ENCODE measurements at places on chromosomes 11 and 22. TPM values are rescaled to one million over a fixed set of nuclear protein-coding genes. Genes with fewer than 3 reads are reported as not detected.

DNA sequence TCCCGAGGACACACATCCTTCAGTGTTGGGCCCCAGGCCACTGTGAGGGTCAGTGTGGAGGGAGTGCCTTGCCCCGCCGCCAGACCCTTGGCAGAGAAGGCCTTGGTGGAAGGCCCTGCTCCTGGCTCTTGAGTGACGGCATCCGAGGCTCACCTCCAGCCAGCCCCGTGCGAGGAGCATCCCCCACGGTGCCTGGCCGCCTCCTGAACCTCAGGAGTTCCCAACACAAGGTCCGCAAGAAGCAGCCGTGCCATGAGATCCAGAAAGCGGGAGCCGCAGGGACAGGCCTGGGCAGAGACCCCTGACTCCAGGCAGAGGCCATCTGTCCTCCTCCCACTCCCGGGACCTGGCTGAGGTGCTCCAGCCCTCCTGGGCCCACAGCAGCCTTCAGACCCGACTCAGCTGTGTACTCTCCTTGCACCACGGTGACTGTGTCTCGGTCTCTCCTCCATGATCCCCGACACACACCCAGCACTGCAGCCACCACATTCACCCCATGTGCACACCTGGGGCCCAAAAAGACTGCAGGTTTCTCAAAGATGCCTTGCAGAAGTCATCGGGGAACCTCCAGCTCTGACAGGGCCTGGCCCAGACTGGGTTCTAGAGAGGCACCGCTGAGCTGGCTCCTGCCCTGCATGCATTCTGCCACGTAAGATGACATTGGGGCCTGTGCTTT lies 870.2 kb downstream of the BRD1 start:
- peaks cover 4% of the 10 kb centered on the region for H3K27me3 ChIP-seq
- no peaks in the 10 kb centered on the region for H3K4me1 ChIP-seq
- H3K36me3 ChIP-seq: no peaks in the 10 kb centered on the region
- DNase-seq: no peak

The OR10AG1 gene
- total RNA-seq: not detected

GRCh38 chr22:22462813-22463567 lies 45.6 kb downstream of the ZNF280B start:
- H3K4me1 ChIP-seq: no peaks in the 10 kb centered on the region
- H3K36me3 ChIP-seq: no peaks in the 10 kb centered on the region
- no peak for DNase-seq
- H3K27me3 ChIP-seq: peaks cover 8% of the 10 kb centered on the region

The FBLN1 gene
- 20.6 TPM for total RNA-seq

DNA sequence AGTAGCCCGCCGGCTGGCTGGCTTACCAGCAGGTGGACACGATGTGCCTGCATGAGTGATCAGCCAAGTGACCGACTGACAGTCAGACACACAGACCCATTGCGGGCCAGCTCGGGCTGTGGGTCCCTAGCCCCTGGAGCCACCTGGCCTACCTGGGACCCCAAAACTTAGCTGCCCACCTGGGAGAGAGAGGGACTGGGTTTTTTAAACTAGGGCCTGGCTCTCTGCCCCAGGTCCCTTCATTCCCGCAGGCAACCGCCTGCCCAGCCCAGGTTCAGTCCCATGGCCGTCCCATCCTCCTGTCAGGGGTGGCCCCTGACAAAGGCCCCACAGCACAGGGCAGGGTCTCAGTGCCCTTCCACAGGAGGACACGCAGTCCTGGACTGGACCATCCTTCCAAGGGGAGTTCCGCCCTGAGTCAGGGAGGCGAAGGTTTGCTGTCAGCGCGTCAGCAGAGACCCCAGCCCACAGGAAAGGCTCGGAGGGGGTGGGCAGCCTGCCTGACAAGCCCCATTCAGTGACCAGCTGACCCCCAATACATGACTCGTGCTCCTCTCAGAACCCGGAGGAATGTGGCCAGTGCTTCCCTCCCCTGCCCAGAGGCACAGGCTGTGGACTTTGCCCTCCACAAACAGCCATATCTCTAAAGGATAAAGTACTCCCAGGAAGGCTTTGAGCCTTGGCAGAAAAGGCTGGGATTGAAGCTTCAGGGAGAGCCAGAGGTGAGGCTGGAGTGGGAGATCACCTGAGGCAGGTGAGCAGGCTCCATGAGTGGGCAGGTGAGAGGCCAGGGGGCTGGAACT lies 8.4 kb downstream of the SLCO2B1 start:
- DNase-seq: peak; percentile 83
- no peaks in the 10 kb centered on the region for H3K36me3 ChIP-seq
- no peaks in the 10 kb centered on the region for H3K27me3 ChIP-seq
- no peak overlapping the region for H3K4me3 ChIP-seq
- peak overlapping the region; percentile 75 for H3K27ac ChIP-seq

DNA sequence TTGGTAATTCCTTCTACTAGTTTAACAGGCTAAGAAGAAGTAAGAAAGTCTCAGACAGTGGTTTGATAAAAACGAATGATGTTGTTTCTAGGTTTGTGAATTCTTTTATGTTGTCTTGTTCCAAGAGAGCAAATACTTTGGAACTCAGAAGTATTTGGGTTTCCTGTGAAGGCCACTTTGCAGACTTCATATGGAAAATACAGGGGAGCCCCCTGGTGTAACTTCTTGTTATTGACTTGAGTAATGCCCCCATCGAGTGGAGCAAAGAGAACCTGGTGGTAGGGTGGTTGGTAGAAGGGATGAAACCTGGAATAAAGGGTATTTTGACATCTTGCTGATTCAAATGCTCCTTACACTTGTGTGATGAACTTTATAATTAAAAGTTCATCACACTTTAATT lies 40.0 kb upstream of the PTH start:
- H3K36me3 ChIP-seq: no peaks in the 10 kb centered on the region
- H3K4me3 ChIP-seq: no peak overlapping the region
- H3K4me1 ChIP-seq: no peaks in the 10 kb centered on the region
- H3K27me3 ChIP-seq: no peaks in the 10 kb centered on the region
- no peak overlapping the region for H3K27ac ChIP-seq

GRCh38 chr11:1754376-1755150 lies 4.2 kb upstream of the IFITM10 start:
- H3K27ac ChIP-seq: no peak overlapping the region
- H3K4me1 ChIP-seq: no peaks in the 10 kb centered on the region
- no peak overlapping the region for H3K4me3 ChIP-seq
- DNase-seq: no peak
- H3K36me3 ChIP-seq: peaks cover 47% of the 10 kb centered on the region

GRCh38 chr22:22380098-22381030 lies 128.2 kb downstream of the ZNF280B start:
- H3K4me1 ChIP-seq: no peaks in the 10 kb centered on the region
- H3K36me3 ChIP-seq: no peaks in the 10 kb centered on the region
- H3K4me3 ChIP-seq: no peak overlapping the region
- no peak for DNase-seq

The CDHR5 gene
- total RNA-seq: 2.4 TPM

DNA sequence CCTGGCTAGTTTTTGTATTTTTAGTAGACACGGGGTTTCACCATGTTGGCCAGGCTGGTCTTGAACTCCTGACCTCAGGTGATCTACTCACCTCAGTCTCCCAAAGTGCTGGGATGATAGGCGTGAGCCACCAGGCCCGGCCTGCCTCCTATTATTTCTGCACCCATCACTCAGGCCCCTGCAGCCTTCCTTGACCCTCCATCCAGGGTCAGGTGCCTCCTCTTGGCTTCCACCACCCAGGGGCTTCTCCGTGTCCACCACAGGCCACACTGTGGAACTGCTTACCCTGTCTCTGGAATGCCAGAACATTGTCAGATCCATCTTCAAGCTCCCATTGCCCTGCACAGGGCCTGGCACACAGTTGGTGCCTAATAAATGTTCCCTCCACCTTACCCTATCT lies 75.4 kb upstream of the RTL6 start:
- H3K4me1 ChIP-seq: no peaks in the 10 kb centered on the region
- H3K27me3 ChIP-seq: no peaks in the 10 kb centered on the region
- no peaks in the 10 kb centered on the region for H3K36me3 ChIP-seq
- DNase-seq: peak; percentile 35

GRCh38 chr22:20017622-20017958 lies 967 bp upstream of the ARVCF start:
- peaks cover 16% of the 10 kb centered on the region for H3K4me1 ChIP-seq
- no peaks in the 10 kb centered on the region for H3K27me3 ChIP-seq
- DNase-seq: no peak
- H3K36me3 ChIP-seq: no peaks in the 10 kb centered on the region
- H3K27ac ChIP-seq: no peak overlapping the region

DNA sequence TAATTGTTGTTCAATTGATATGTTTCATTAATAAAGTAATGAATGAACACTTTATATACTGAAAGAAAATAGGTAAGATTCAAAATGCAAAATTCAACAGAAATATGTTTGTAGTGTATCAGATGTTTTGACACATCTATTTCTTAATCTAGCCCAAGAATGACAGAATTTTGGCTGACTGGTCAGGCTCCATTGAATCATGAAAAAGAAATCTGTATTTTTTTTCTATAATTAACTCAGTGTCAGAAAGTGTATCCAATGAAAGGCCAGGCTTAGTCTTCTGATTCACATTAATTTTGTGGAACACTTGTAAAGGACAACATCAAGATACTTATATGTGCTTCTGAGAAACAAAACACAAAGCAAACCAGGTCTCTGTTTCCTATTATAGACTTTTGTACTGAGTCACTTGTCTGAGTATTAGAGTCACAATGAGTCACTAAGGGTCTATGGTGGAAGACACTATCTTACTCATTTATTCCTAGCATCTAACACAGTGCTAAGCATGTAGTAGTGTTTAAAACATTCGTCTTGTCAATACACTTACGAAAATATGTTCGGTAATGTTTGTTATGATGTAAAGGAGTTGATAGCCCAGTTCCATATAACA lies 297.7 kb upstream of the CCDC90B start:
- no peak overlapping the region for H3K27ac ChIP-seq
- DNase-seq: no peak
- H3K27me3 ChIP-seq: no peaks in the 10 kb centered on the region
- H3K4me1 ChIP-seq: no peaks in the 10 kb centered on the region
- H3K36me3 ChIP-seq: no peaks in the 10 kb centered on the region

The BIK gene
- 8.4 TPM for total RNA-seq

DNA sequence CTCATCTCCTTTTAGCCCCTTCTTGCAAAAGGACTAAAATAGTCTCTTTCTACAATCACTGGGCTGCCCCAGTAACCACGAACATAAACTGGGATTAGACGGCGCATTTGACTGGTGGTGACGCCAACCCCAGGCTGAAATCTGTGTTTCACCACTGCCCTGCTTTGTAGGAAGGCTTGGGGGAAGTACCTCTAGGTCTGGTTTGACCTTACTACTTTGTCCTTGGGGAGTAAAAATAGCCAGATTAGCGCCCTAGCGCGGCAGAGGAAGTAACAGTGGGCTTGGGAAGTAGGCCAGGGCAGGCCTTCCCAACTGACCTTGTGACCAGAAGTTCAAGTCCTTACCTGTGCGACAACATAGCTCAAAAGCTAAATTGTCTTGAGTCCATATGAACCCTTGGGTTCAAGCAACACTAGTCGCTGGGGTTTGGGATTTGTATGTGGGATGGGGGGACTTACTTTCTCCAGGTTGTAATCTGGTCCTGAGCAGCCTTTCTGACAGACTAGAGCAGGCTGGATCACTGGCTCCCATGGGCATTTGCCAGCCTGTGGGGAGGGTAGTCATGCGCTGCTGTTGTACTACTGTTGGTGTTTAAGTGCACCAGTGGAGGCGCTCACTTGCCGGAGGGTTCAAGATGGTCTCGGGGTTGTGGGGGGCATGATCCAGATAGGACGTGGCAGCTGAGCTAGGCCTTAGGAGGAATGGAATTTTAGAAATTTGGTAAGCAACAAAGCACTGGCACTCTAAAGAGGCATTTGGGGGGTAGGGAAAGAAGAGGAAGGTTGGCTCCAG lies 953 bp upstream of the PACS1 start:
- peak overlapping the region; percentile 94 for H3K27ac ChIP-seq
- H3K27me3 ChIP-seq: no peaks in the 10 kb centered on the region
- peaks cover 20% of the 10 kb centered on the region for H3K36me3 ChIP-seq
- H3K4me3 ChIP-seq: peak overlapping the region; percentile 73

DNA sequence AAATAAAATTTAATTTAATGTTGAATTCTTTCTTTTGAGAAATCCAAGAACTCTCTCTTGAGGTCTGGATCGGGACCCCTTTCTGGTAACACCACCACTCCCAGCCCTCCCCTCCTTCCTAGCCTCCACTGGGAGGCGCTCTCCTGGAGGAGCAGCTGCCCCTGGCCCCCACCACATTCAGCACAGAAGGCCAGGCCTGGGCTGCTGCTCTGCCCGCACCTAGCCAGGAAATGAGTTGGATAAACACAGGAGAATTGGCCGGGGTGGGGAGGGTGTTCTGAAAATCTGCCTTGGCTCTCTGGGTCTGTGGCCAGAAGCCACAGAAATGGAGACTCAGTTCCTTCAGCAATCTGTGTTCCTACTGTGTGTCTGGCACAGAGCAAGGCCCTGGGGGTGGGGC lies 31.2 kb downstream of the C22orf42 start:
- no peaks in the 10 kb centered on the region for H3K4me1 ChIP-seq
- no peak for DNase-seq
- H3K36me3 ChIP-seq: no peaks in the 10 kb centered on the region
- no peak overlapping the region for H3K4me3 ChIP-seq
- no peak overlapping the region for H3K27ac ChIP-seq

The CASP4 gene
- 34.8 TPM for total RNA-seq

GRCh38 chr11:43555186-43555585 lies 125.4 kb upstream of the HSD17B12 start:
- no peak for DNase-seq
- H3K36me3 ChIP-seq: no peaks in the 10 kb centered on the region
- H3K27me3 ChIP-seq: no peaks in the 10 kb centered on the region
- peaks cover 2% of the 10 kb centered on the region for H3K4me1 ChIP-seq
- H3K4me3 ChIP-seq: no peak overlapping the region
- no peak overlapping the region for H3K27ac ChIP-seq

GRCh38 chr11:10382518-10382917 lies 72.5 kb upstream of the AMPD3 start:
- no peaks in the 10 kb centered on the region for H3K27me3 ChIP-seq
- no peaks in the 10 kb centered on the region for H3K36me3 ChIP-seq
- no peak for DNase-seq
- H3K4me1 ChIP-seq: no peaks in the 10 kb centered on the region

GRCh38 chr11:109734566-109734965 lies 312.6 kb downstream of the C11orf87 start:
- H3K4me3 ChIP-seq: no peak overlapping the region
- no peaks in the 10 kb centered on the region for H3K36me3 ChIP-seq
- H3K27me3 ChIP-seq: no peaks in the 10 kb centered on the region
- no peaks in the 10 kb centered on the region for H3K4me1 ChIP-seq
- H3K27ac ChIP-seq: no peak overlapping the region

GRCh38 chr11:66639066-66639813 lies 737 bp downstream of the RBM4 start:
- no peak for DNase-seq
- H3K36me3 ChIP-seq: peaks cover 16% of the 10 kb centered on the region
- H3K27ac ChIP-seq: peak overlapping the region; percentile 91
- no peaks in the 10 kb centered on the region for H3K27me3 ChIP-seq

- H3K4me3 ChIP-seq: no peak overlapping the region
- H3K27ac ChIP-seq: no peak overlapping the region
- no peaks in the 10 kb centered on the region for H3K27me3 ChIP-seq
- DNase-seq: no peak
Observed at GRCh38 chr11:32334822-32335221, 100.5 kb downstream of the WT1 start.

DNA sequence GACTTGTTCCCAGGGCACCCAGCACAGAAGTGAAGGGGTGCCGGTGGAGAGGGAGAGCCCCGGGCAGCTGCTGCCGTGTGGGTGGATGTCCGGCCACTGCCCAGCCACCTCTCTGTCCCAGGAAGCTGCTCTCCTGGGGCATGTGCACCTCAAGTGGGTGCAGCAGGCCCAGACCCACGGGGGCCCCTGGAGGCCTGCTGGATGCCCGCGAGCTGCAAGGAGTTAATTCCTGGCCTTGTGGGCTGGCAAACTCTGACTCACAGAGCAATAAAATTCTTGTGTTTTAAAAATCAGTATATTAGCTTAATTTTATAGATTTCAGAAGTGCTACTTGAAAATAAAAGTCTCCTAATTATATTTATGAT lies 37.4 kb upstream of the KCNQ1OT1 start:
- H3K27ac ChIP-seq: no peak overlapping the region
- no peak overlapping the region for H3K4me3 ChIP-seq
- no peaks in the 10 kb centered on the region for H3K27me3 ChIP-seq
- H3K36me3 ChIP-seq: no peaks in the 10 kb centered on the region
